Stimulated activated CD8-positive, alpha-beta memory T cell treated with anti-CD3 and anti-CD28 coated beads, Interleukin-2, amount 100 ng/mL, for 48 hours (primary cell): ENCODE measurements at places on chromosomes 2 and 18.

DNA sequence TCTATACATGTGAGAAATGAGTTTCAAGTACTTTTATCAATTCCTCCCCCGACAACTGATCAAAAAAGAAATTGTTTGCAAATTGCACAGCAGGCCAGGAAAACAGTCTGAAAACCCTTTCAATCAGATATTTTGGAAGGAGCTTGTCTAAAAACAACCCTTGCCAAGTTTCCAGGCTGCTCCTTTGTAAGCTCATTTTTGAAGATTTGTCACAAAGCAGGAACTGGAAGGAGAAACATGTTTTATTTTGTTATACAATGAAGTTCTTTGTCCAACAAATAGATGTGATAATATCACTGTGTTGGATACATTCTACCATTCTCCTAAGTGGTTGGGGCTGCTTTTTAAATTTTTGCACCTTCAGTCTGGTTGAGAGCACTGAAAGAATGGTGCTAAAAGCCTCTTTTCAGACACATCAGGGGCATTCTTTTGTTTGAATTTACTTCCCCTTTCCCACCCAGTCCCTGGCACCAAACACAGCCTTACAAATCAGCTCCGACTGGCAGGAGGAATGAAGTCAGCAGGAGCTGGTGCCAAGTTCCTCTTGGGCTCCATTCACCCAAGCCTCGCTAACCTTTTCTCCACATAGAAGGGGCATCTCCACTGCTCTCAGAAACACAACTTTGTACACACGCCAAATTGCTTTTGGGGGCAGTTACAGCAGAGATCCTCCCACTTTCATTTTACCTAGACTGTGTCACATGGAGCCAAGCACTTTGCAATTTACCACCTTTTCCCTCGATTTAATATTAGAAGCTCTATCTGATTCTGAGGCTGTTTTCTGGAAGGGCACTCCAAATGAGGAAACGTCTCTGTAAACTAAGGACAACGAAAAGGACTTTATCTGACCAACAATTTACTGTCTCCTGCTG is 88.0 kb downstream of the C1D start:
- DNase-seq: no peak

DNA sequence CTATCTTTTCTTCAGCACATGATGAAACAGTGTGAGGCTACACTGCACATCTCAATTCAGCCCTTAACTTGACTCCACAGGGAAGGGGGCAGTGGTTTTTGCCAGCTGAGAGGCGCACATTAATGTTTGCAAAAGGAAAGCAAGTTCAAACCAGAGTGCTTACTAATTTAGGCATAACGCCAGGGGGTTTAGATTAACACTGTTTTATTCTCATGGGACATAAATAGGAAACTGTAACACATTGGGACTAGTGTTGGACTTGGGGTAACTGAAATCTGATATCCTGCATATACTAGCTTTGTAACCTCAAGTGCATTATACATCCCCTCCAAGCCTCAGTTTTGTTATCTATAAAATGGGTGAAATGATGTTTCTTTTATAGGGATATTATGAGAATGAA is 821.2 kb upstream of the ID2 start:
- DNase-seq: no peak

DNA sequence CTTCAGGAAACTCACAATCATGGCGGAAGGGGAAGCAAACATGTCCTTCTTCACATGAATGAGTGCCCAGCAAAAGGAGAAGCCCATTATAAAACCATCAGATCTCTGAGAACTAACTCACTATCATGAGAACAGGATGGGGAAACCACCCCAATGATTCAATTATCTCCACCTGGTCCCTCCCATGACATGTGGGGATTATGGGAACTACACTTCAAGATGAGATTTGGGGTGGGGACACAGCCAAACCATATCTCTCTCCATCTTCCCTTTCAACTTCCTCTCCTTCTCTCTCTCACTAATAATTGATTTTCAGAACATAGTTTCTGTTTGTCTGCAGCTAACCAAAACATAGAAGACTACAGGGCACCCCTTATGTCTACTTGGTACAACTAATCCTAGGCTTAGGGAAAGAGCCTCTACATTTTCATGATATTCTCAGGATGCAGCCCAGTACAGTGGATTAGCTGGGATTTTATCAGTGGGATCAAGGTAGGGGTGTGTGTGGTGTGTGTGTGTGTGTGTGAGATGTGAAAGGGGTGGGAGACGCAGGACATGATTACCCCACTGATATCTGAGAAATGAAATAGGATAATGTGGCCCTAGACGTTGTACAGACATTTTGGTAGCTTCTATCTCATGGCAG is 2.8 kb upstream of the ATF2 start:
- DNase-seq: no peak

GRCh38 chr2:175011505-175011904 is 6.3 kb upstream of the CHN1 start:
- DNase-seq: no peak

DNA sequence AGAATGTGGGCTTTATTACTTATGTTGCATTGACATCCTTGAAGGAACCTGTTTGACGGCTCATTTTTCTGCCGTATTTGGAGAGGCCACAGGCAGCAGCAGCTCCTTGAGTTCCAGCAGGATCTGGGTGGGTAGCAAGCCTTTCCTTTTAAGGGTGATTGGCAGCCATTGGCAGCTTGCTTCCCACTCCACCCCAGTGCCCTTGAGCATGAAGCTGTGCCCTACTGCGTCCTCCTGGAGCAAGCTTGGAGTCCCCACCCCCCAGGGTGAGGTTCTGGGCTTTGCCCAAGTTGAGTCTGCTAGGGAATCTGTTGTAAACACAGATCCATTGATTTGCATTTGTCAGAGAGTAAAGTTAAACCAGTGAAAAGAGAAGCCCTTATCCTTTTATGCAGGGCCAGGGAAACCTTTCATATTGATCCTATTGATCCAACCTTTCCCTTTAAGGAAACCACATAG is 9.2 kb downstream of the ONECUT2 start:
- no peak for DNase-seq

DNA sequence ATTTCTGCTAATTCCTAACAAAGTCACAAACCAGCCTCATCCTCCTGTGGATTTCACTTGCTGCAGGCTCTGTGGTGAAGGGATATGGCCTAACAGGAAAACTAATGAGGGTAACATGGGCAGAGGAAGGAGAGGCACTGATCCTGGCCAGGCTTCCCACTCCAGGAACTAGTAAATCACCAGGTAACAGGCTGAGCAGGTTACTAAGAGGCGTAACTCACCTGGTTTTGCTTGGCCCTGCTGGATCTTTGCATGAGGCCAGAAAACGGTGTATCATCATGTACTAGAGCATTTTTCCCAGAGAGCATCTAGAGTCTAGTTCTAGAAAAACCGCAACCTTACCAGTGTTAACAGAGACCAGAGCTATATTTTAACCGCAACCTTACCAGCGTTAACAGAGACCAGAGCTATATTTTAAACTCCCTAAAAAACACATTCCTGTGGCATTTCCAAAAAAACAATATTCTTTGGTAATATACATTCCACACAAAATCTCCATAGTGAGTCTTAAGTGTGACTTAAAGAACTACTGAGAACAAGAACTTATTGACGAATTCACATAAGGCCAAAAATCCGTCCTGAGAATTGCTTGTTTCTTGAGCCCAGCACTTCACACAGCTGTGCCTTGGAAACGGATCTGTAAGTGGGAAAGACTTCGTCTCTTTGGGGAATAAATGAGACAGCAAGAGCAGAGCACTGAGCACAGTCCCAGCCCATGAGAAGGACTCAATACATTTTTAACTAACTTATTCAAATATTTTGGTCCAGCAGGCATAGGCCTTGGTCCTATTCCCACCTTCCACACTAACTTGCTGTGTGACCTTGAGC is 43.4 kb downstream of the DPP4 start:
- DNase-seq: no peak

- no peak for DNase-seq
Observed at GRCh38 chr2:62099050-62099449, 96.9 kb upstream of the B3GNT2 start.

DNA sequence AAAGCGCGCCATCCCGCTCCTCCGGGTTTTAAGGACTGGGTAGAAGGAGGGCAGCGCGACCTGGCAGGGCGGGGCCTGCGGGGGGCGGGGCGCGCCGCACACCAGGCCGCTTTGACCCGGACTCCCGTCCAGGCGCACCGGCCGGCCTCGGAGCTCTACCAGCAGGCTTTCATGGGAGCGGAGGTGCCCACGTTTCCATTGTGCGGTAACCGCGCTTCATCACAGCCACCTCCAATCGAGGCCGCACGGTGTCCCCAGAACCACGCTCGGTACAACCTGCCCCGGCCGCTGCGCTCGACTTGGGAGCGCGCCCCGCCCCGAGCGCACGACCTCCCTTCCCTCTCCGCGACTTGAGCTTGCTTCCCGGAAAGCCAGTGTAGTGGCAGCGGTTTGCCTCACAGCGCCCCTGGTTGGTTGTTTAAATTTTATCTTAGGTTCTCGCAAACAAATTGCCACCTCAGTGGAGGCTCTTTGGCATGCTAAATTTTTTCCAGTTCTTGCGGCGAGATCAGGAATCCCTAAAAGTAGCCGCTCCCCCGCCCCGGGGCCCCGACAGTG is 280 bp upstream of the CYP1B1 start:
- DNase-seq: peak; percentile 51

DNA sequence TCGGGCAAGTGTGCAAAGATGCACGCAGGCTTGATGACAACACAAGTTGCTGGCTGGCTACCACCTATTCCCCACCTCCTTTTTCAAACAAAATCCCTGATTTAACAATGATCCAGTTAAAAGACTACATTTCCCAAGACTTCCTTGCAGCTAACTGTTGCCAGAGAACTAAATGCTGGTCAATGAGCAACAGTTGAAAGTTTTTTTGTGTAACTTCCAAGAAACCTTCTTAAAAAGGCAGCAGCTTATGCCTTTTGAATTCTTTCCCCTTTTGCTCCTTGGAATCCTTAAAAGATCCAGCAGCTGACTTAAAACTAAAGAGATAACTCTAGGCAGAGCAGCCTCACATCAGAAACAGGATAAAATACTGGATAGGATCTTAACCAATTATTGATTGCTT is 38.5 kb downstream of the NPHP1 start:
- DNase-seq: no peak

DNA sequence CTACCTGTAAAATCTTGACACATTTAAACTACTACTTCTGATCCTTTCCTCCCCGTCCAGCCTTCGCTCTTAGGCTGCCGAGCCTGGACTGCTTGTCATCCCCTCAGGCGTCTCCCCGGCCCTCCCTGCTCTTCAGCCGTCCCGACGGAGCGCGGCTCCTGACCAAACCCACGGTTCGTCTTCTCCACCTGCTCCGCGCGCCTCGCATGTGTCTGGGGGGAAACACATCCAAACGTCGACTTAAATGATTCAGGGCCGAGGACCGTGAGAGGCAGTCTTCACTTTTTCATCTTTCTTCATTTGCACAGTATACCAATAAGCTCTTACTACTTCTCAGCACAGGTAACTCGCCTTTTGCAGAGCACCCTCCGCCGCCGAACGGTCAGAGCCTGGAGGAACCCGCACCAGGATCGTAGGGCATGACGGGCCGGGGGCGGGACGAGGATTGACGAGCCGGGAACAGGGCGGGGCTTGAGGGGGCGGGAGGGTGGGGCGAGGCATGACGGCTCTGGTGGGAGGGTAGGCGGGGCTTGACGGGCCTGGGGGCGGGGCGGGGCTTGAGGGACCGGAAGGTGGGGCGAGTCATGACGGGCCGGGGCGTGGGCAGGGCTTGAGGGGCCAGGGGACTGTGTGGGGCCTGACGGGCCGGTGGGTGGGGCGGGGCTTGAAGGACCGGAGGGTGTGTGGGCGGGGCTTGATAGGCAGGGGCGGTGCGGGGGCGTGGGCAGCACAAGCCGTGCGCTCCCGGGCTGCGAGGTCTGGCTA is at the start of gene SEH1L:
Gene SEH1L, plus strand, starts transcription at position 727 of the 765 bp plus-strand sequence. CDS start 111 bp downstream, outside the sequence.
- peak; percentile 99 for DNase-seq

DNA sequence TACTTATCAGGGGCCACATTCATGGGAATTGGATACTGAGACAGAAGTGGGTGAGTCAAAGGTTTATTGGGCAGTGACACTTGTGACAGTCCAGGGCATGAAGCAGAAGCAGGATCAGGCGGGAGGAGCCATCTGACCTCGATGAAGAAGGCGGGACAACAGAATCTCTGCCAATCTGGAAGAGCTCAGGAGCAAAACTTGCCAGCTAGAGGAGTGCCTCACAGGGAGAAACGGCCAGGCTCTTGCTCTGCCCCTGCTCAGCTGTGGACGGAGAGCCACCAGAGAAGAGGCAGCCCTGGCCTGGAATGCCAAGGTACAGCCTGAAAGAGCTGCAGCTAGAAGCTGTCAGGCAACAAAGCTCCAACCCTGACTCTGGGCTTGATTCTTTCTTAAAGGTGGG is 16.9 kb downstream of the DAW1 start:
- no peak for DNase-seq

DNA sequence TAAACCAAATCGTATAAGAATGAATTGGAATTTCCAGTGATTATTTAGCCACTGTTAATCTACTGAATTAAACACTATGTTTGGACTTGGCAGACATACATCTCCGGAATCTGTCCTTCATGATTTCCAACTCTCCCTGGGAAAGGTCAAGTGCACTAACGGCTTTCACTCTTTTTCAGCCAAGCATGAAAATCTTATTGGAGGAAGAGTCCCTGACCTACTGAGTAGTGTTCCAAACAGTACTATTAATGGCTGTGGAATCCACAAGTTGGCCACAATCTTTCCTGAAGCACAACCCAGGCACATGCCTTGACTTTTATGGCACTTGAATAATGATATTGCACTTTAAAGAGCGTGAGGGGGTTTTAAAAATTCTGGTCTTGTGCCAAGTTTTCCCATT is 318.9 kb upstream of the RND3 start:
- no peak for DNase-seq

DNA sequence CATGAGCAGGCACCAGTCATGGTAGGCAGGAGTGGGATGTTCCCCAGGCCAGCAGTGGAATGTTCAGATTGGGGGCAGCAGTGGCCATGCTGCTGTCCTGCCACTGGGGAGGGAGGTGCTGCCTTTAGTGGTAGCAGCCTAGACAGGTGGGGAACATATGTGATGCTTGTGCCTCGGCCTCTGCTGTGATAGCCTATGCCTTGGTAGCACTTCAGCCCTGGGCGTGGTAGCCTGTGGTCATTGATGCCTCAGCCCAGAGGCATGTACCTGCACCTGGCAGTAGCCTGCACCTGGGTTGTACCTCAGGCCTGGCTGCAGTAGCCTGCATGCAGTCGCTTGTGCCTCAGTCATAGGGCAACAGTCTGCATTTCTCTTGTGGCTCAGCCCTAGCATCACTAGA is 7.1 kb downstream of the RFTN2 start:
- no peak for DNase-seq

GRCh38 chr2:101140978-101141655 is 10.1 kb downstream of the TBC1D8 start:
- no peak for DNase-seq

GRCh38 chr18:62412231-62412979 is 87.3 kb downstream of the TNFRSF11A start:
- no peak for DNase-seq

GRCh38 chr2:43265421-43265820 is 39.0 kb upstream of the ZFP36L2 start:
- no peak for DNase-seq
